ENCODE measurements at places on chromosomes 7 and 10.

GRCh38 chr10:31697271-31698180 is 231.1 kb downstream of the ARHGAP12 start:
- peak; percentile 50 for DNase-seq

DNA sequence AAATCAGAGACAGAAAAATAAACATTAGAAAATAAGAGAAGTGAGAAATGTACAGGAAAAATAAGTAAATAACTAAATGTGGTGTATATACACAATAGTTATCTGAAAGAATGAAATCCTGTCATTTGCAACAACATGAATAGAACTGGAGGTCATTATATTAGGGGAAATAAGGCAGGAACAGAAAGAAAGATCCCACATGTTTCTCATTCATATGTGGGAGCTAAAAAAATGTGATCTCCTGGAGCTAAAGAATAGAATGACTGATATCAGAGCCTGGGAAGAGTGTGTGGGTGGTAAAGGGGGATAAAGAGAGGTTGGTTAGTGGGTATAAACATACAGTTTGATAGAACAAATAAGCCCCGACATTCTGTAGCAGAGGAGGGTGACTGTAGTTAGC is 27.3 kb downstream of the PLXDC2 start:
- no peak for DNase-seq

- no peak for DNase-seq
Measured at GRCh38 chr7:135414850-135415439, 95.0 kb downstream of the CNOT4 start.

DNA sequence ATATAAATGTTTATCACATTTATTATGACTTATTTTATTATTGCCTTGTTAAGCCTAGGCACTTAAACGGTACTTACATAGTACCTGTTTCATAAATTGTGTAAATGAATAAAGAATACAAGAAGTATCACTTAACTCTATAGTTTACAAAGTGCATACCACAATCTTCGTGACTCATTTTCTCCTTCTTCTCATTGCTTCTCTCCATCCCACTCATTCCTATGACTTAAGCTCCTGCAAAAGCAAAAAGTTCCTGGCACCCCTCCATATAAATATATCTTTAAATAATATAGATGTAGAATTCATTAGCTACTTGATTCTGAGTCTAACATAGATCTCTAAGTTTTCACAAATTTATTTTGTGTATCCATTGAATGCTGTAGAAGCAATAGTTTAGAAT is 1382.0 kb upstream of the CELF2 start:
- no peak for DNase-seq

DNA sequence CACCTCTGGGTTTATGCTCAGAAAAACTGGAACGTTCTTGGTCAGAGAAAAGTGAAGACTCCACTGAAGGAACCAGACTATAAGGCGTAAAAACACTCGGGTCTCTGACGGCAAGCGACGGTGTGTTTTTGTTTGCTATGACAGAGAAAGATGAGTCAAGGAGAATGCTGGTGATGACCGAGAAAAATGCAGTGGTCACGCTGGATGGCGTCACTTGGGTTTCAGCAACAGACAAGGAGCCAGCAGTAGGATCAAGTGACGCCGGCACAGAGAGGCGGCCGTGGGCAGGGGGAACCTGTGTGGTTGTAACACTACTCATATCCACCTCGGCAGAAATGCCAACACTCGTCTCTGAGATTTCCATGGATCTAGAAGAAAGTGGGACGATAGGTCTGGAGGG is 63.4 kb downstream of the KIAA1549 start:
- DNase-seq: no peak

GRCh38 chr10:8049865-8050555 is 4.5 kb upstream of the GATA3 start:
- no peak for DNase-seq

DNA sequence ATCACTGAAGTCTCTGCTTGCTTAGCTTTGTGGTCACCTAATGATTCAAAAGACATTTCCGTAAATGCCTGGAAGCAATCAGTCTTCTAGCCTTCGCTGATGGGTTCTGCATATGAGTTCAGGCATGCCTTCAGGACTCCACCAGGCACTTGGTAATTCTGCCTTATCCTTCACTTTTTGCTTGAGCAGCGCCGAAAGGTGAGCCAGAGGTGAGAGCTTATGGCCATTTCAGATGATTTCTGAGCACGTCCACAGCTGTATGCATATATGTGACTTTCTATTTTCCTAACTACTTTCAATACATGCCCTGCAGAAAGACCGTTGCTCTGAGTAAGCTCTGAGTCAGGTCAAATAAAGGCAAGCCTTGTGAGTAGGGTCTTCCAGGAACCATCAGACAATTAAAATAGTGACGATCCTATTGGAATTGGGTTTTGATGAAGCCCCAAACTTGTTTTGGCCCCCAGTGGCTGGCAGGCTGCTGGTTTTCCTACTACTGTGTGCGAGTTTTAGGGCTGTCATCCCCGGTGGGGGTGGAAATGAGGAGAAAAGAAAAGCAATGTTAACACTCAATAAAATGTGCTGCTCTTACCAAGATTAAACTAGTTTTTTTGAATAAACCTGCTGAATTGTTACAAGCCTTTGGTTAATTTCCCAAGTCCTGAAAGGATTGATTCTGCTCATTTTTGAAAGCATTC is 154.4 kb upstream of the AKR1E2 start:
- DNase-seq: no peak

GRCh38 chr10:91575044-91575610 is 57.7 kb downstream of the PPP1R3C start:
- DNase-seq: no peak

GRCh38 chr7:128841921-128842673 is 11.9 kb downstream of the FLNC start:
- peak; percentile 36 for DNase-seq

- DNase-seq: no peak
Measured at GRCh38 chr7:16598015-16598414, 47.5 kb downstream of the ANKMY2 start.

DNA sequence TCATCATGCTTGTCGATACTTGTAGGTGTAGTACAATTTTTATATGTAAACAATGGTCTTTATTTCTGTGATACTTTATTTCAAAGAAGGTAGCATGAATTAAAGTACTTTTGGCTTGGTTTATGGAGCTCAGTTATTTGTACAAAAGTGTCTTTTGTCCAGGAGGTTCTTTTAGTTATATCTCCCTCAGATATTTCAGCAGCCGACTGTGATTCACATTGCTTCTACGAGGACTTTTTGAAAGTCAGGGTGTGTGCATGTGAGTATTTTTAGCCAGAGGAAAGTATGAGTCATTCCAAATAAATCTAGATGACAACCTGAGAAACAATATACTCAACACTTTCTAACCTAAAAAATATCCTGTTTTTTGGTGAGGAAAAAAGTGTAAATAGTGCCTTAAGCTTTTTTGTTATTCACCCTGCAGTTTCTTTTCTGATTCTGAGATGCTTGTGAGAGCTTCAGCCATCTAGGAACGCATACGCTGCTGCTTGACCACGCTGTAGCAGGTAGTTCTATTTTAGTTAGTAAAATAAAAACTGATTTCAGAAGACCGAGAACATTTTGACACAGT is 595 bp upstream of the SUN1 start:
- DNase-seq: no peak

DNA sequence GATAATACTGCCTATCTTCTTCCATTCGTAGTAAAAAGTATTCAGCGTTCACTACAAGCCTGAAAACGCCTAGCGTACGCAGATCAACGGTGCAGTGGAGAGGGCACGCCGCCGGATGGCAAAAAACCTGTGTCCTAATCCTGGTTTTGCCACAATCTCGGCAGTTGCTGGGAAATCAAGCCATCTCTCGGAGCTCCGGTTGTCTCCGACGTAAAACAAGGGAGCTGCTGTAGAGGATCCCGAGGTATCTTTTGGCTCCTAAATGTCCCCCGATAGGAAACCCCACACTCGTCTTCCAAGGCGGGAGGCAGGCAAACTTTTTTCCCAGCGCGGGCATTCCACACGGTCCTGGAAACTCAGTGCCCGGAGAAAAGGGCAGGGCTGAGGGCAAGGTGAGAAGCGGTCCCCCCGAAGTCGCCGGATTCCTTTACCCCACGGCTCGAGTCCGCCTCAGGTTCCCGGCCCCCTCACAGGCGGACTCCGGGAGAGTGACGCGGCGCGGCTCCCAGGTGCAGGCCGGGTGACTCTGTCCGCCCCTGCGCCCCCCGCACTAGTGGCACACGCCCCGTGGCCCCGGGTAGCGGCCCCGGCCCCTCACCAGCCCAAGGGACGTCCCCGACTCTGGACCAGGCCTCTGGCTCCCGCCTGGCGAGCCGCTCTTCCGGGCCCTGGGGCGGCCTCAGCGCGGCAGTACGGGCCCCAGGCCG is 649 bp downstream of the IDE start:
- DNase-seq: peak; percentile 24

- no peak for DNase-seq
Measured at GRCh38 chr10:79472449-79472848, 27.0 kb upstream of the ZCCHC24 start.

GRCh38 chr7:138170959-138171703 is 94.9 kb downstream of the AKR1D1 start:
- no peak for DNase-seq

GRCh38 chr10:100019787-100020141 is 10.0 kb upstream of the DNMBP start:
- DNase-seq: no peak

- no peak for DNase-seq
Measured at GRCh38 chr10:64113792-64114191, 592.6 kb downstream of the REEP3 start.

DNA sequence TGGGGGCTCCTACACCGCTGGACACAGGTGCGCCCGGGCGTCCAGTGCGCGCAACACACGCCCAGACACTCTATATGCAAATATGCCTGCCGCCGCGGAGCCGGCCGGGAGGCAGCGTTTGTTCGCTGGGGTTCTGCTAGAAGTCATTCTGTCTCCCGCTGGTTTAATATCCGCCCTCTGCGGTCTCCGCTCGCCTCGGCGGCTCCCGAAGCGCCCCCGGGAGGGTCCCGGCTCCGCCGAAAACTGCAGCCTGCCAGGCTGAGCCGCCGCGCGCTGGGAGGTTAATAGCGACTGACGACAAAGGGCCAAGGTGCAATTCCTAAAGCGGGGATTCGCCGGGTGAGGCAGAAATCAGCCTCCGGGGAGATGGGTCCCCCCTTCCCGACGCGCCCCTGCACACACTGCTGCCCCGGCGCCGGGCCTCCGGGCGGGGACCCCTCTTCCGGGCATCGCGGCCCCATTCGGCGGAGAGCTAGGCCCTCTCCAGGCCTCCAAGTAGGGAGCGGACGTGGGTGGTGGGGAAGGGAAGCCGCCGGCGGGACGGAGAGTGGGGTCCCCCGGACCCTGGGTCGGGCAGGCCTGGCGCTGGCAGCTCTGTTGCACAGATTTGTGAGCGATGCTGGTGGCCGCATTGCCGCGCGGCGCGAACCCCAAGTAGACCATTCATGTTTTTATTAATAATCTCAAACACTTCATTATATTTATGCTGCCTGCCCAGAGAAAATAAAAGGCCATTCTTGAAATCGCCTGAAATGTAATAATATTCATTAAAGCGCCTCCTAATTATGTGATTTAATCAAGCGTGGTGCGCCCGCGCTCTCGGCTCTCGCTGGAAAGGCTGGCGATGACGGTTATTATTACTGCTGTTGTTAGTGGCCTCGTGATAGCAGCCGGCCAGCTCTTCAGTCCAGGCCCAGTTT is 9.1 kb downstream of the EN2 start:
- DNase-seq: no peak

- DNase-seq: no peak
Measured at GRCh38 chr7:69622014-69622835, 23.9 kb downstream of the AUTS2 start.

DNA sequence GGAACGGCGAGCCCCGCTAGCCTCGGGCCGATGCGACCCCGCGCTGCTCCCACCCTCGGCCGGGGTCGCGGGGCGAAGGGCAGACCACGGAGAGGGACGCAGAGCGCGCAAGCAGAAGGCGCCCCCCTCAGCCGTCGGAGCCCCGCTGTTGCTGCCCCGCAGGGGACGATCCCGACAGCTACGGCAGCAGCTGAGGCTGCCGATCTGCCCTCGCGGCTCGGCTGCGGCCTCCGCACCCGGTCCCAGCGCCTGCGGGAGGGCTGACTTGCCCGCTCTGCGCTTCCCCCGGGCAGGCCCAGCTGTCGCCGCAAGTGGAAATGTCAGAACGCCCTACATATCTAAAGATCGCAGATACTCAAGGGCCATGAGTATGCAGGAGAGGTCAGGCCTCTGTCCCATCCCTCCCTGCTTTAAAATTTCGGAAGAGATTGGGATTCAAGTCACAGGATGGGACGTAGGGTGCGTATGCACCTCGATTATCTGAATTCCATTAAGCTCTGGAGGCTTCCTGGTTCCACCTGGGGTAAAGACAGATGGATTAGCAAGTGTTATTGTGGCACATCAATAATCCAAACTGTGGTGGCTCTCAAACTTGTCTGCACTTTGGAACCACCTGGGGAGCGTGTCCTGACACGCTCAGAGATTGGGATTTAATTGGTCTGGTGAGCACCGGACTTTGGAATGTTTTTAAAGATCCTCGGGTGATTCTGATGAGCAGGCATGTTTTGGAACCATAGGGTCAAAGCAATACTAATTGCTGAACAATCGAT is at the start of gene CRPPA:
Gene CRPPA, minus strand, starts transcription at position 206 of the 770 bp plus-strand sequence. CDS start 216 bp downstream, outside the sequence.
- peak; percentile 28 for DNase-seq

DNA sequence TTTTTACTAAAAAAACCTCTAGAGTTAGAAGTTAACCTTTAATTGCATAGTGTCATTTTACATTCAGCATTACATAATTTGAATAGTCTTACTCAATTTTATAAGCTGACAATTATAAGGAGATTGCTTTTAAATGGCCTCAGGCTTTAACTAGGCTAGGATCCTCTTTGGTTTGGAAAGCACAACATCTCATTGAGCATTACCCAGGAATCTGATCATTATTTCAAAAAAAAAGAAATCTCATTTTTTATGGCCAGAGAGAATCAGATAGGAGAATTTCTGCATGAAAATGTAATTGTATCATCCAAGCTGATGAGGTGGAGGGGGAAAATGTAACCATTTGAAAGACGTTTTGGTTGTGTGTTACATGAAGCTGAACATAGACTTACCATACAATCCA is 324.9 kb upstream of the POT1 start:
- no peak for DNase-seq

- DNase-seq: no peak
Measured at GRCh38 chr7:52475001-52475582, 560.3 kb upstream of the POM121L12 start.

- DNase-seq: no peak
Measured at GRCh38 chr7:155346285-155346684, 48.6 kb downstream of the INSIG1 start.

GRCh38 chr10:5589661-5590511 is 65.1 kb downstream of the CALML3 start:
- peak; percentile 9 for DNase-seq

GRCh38 chr7:101081432-101081831 is 3.8 kb upstream of the TRIM56 start:
- DNase-seq: no peak

DNA sequence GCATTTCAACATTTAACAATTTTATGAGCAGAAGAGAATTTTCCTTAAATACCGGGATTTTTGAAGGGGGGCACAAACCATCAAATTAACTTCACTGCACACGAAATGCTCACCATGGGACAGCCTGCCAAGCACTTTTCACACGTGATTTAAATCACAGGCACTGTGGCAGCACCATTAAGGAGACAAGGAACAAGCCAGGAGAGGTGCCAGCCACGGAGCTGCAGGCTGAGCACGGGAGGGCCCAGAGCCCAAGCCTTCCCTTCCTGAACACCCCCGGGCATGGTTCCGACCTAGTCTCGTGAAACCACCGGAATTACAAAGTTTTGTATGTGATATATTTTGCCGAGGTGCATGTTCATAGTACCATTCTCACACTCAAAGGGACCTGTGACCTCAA is 13.4 kb downstream of the PITRM1 start:
- no peak for DNase-seq
